ENCODE measurements at places on chromosomes 4 and X.

GRCh38 chr4:78710536-78710935, 65.6 kb upstream of the BMP2K start:
- no peak for DNase-seq

GRCh38 chr4:76457885-76458284, 22.9 kb downstream of the SHROOM3 start:
- DNase-seq: no peak

DNA sequence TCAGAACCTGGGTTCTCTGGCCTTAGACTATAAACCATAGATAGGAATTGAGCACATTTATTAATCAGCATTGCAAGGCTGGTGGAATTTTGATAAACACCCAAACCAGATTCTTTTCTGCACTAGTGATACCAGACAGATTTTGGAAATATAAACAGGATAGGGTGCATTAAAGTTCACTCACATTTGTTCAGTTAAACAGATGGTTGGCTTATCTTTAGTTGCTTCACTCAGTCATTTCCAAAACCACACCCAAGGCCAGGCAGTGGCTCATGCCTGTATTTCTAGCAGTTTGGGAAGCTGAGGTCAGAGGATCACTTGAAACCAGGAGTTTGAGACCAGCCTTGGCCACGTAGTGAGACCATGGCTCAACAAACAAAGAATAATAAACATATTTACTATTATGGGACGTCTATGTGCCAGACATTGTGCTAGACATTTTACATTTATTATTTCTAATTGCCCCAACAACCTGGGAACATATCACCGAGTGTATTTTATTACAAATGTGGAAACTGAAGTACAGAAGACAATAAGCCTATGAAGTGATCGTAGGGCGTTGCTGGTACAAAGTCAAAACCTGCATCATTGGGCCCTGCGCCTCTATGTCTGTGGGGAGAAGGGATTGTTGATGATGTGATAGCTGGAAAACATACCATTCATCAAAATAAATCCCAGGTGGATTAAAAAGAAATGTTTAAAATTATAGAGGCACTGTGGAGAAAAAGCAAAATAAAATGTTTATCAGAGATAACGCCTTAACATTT, 15.0 kb downstream of the ADD1 start:
- no peak for DNase-seq

- no peak for DNase-seq
Observed at GRCh38 chrX:119757979-119758730, at the start of gene SOWAHD. SOWAHD (plus strand) TSS chrX:119758588; CDS start chrX:119758668, 80 bp downstream.

GRCh38 chr4:35229021-35229420, 1015.3 kb downstream of the ARAP2 start:
- no peak for DNase-seq

GRCh38 chr4:100357542-100357941, 160.3 kb downstream of the EMCN start:
- DNase-seq: no peak

- DNase-seq: no peak
Observed at GRCh38 chrX:24428516-24428915, 36.6 kb upstream of the PDK3 start.

- DNase-seq: no peak
Observed at GRCh38 chrX:118480172-118480571, 15.4 kb upstream of the DOCK11 start.

DNA sequence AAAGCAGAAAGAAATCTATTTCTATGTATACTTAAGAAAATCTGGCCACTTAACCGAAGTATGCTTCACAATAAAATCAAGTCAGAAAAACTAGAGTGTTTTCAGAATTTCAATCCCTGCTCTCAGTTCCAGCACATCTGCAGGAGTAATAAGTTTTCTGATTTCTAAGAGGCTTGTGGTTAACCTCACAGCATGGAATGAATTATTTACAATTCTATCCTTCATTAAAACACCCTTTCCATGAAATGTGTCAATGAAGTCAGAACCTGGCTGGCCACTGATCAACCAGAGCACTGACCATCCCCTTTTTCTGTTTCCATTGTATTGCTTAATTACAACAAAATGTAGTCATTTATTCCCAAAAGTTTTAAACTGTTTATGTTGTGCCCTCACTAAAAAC, 781.4 kb upstream of the INTU start:
- no peak for DNase-seq

DNA sequence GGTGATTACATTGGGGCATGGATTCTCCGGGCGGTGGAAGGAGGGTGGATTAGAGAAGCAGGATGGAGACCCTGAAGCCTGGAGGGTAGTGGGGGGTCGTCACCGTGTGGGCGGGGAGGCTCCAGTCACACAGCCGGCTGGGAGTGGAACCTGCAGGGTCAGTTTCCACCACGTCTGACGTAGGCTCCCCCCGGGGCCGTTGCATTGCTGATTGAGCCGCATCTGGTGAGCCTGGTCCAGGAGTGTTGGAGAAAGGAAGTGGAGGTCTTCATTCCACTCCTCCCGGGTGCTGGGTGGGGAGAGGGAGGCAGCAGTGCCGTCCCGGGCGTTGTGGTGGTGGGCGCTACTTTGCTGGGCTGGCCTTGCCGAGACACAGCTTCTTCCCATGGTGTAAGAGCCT, 28.1 kb downstream of the TBC1D14 start:
- DNase-seq: no peak

DNA sequence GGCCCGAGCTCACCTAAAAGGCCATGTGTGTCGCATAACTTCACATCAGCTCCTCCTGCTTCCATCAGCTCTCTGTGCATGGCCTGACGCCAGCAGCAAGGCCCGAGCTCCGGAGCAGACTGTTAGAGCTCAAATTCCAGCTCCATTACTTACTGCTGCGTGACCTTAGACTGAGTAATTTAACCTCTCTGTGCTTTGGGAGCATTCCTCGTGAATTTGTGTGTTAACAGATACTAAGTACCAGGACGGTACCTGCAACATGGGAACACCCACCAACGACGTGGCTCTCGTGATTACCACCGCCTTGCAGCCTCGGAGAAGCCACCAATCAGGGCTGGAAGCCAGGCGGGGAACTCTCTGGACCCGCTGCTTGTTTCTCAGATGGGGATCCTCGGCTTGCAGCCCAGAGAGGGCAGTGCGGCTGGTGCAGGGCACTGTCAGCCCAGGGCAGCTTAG, 12.9 kb downstream of the LETM1 start:
- no peak for DNase-seq

All from activated naive CD4-positive, alpha-beta T cell (primary cell).